ENCODE measurements at places on chromosomes 4 and X.

- no peak for DNase-seq
Measured at GRCh38 chr4:76380561-76380960, 40.4 kb downstream of the CCDC158 start.

DNA sequence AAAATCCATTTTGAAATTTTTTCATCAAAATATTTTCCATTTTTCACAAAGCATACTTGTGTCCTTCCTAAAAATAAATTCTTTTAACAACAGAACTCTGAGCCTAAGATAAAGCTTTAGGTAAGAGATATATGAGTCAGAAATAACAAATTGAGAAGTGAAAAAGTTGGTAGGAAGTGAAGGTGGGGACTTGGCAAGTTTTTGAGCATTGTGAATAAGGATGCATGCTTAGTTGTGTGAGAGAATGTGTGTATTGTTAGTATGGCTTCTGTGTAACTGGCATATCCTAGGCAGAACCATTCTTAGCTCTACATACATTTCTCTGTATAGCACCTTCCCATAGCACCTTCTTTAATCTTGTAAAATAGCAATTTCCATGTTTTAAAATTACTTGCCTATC lies 6.8 kb downstream of the ASB5 start:
- DNase-seq, result no peak

GRCh38 chrX:153947009-153947769 lies 2.7 kb upstream of the RENBP start:
- DNase-seq, result no peak

GRCh38 chr4:8209181-8209874 lies 10.2 kb downstream of the SH3TC1 start:
- no peak for DNase-seq

DNA sequence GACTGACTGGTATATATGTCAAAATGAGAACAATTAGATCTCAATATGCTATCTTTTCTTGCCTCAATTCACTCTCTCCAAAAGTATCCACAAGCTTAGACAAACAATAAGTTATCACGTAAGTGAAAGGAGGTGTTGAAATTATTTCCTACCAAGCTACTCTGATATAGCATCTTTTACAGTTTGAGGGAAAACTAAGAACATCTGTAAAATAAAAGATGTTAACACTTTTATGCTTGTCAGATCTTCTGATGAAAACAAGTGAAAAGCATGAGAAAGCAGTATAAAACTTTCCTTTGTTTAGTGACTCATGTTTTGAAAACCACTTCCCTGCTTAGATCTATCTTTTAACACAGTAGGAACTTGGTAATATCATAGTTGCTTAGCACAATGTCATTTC lies 8.4 kb upstream of the MAB21L2 start:
- no peak for DNase-seq

DNA sequence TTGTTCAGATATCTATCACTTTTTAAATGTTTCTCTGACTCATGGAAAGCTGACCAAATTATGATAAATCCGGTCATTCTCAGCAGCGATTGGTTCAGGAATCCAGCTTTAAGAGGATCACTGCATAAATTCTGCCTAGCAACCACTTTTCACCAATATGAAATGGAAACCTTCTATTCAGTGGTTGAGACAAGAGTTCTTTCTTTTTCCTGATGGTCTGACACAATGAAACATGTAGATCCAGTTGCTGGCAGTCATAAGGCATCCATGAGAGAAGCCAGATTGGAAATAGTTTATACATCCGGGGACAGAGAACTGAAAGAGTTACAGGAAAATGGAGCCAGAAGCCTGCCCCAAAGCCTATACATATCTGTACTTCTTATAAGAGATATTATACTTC lies 27.2 kb downstream of the MAB21L2 start:
- no peak for DNase-seq
